Esophagus mucosa (tissue), 1 donor: ENCODE measurements at places on chromosomes 12 and 14.

GRCh38 chr12:39103552-39104165 is 198.3 kb upstream of the CPNE8 start:
- ATAC-seq = peak; percentile 91

DNA sequence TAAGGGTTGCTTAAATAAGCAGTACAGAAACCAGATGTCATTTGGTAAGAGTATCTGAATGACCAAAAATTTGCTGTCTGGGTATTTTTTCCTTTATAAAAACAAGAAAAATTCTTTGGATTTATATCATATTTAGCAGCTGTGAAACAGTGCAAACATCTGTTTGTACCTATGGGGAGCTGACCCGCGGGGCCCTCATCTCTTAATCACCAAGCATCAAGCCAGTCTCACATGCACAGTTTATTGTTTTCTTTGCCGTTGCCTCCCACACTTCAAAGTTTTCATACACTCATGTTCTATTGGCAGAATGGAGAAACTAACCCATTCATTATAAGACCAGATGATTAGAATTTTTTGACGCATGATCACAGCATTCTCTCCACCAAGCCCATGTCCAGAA is 142.2 kb downstream of the BMP4 start:
- ATAC-seq = no peak

DNA sequence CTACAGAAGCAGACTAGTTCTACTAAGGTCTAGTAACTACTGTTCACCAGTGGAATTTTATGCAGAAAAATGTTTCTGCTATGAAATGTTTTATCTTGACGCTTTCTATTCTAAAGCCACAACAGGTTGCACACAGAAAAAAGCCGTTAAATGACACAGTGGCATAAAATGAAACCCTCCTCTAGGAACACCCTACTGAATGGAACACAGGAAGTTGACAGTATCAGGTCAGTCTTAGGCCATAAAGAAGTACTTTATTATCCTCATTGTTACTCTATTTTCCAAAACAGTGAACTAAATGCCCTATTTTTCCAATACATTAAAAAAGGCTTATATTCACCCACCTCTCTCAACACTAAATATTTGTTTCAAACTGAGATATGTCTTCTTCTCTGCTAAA is 21.9 kb downstream of the EPS8 start:
- ATAC-seq = no peak

DNA sequence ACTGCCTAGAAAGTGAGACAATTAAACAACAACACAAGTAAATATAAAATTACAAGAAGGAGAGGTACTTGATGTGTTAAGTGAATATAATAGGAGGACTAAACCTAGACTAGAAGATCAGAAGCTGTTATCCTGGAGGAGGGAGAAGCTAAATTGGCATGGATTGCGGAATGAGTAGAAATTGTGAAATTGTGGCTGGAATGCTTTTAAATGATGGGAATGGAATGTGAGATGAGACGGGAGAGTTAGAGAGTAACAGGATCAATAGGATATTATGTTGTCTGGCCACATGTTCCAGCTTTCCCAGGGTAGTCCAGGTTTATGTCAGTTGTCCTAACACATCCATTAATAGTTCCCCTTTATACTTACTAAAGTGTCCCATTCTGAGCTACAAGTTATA is 44.0 kb upstream of the CPNE8 start:
- ATAC-seq = no peak

DNA sequence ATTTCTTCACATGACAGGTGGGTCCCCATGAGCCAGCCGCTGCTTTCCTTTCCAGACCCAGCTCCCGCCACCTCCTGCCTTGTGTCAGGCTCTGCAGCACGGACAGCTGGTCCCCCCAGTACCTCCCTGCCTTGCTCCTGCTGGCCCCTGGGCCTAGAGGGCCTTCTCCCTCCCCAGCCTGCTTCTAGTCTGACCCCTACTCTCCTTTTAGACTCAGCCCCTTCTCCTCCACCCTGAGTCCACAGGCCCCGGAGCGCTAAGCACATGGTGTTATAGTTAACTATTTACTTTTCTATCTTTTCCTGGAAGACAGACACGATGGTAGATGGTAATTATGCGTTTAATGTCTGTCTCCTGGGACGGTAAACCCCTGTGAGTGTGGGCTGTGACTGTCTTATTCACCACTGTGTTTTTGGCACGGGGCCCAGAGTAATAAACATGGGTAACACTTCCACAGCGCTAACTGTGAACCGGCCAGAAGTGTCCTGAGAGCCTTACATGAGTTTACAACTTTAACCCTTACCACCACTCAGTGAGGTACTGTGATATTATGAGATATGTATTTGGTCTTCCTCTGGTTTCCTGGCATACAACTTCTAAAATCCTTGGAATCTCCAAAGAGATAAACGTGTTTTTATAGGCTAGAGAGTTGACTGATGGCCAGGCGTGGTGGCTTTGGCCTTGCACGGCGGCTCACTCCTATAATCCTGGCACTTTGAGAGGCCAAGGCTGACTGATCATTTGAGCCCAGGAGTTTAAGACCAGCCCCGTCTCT is 41.2 kb downstream of the DGLUCY start:
- ATAC-seq = peak; percentile 47
